ENCODE measurements at places on chromosomes 2 and 18. TPM values are rescaled to one million over a fixed set of nuclear protein-coding genes. Genes with fewer than 3 reads are reported as not detected.

- H3K4me3 ChIP-seq = no peak overlapping the region
- H3K27ac ChIP-seq = no peak overlapping the region
- DNase-seq = no peak
Observed at GRCh38 chr2:207599636-207600035, 25.6 kb downstream of the METTL21A start.

- no peak overlapping the region for H3K27ac ChIP-seq
- no peaks in the 10 kb centered on the region for H3K27me3 ChIP-seq
- no peaks in the 10 kb centered on the region for H3K36me3 ChIP-seq
- DNase-seq = no peak
- H3K4me1 ChIP-seq = no peaks in the 10 kb centered on the region
Observed at GRCh38 chr2:45293182-45293581, 283.9 kb upstream of the SIX2 start.

DNA sequence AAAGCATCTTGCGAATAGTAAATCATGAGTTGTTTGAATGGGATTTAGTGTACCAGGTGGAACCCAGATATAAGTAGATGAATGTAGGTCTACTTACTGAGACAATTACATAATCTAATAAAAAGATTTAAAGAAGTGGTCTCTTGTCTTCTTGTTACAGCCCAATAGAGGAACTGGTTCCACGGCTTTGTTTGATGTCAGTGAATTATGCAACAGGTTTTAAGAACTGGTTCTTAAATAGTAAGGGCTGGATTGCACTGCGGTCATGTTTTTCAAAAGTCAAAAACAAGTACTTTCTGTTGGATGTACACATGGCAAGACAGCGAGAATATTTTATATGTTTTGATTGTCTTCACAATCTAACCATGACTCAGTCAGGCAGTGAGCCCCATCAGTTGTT is 15.4 kb upstream of the SLC9A2 start:
- H3K27ac ChIP-seq = no peak overlapping the region
- no peak overlapping the region for H3K4me3 ChIP-seq
- H3K27me3 ChIP-seq = no peaks in the 10 kb centered on the region
- no peaks in the 10 kb centered on the region for H3K36me3 ChIP-seq
- no peak for DNase-seq
- H3K4me1 ChIP-seq = no peaks in the 10 kb centered on the region

Gene MOGAT1
- total RNA-seq = 0.20 TPM

DNA sequence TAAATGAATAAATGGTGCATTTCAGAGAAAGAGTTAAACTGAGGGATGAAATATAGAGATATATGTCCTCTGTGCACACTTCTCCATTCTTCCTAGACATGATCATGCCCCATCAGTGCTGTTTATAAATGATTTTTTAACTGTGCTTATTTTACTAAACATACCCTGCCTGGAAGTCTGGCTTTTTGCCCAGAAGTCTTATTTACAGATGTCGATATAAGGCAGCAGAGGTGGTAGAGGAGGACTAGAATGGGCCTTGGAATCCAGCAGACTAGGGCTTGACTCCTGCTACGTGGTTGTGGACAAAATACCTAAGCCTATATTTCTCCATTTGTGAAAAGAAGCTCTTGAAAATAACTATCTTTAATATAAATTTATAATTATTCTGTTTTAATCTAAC is 355.5 kb downstream of the RAD51AP2 start:
- H3K27me3 ChIP-seq = no peaks in the 10 kb centered on the region
- DNase-seq = no peak
- no peak overlapping the region for H3K27ac ChIP-seq
- H3K36me3 ChIP-seq = no peaks in the 10 kb centered on the region

DNA sequence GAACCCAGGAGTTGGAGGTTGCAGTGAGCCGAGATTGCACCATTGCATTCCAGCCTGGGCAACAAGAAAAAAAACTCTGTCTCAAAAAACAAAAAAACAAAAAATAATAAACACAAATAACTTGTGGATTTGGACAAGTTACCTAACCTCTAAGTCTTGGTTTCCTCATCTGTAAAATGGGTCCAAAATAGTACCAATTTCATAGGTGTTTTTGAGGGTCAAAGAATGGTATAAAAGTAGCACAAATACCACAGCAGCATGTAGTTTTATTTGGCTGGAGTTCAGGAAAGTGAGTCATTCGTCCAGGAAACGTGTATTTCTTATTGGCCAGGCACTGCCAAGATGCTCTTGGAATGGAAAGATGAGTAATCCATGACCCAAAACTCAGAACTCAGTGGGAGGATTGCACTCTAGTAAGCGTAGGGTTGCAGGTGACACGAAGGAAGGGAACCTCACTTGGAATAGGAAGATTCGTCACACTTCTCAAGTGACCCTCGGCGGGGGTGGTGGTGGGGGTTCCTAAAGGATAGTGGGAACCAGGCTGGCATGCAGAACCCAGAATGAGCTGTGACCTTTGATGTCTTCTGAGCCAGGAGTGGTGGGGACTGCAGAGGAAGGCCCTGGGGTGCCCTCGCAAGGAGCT is 24.4 kb downstream of the GRHL1 start:
- no peak for DNase-seq
- no peaks in the 10 kb centered on the region for H3K27me3 ChIP-seq
- peaks cover 19% of the 10 kb centered on the region for H3K36me3 ChIP-seq

GRCh38 chr18:62044490-62045000 is 142.3 kb downstream of the PIGN start:
- no peaks in the 10 kb centered on the region for H3K27me3 ChIP-seq
- no peaks in the 10 kb centered on the region for H3K4me1 ChIP-seq
- H3K27ac ChIP-seq = no peak overlapping the region
- H3K36me3 ChIP-seq = peaks cover 2% of the 10 kb centered on the region
- H3K4me3 ChIP-seq = no peak overlapping the region
